ENCODE measurements at places on chromosomes 6 and 20.

GRCh38 chr6:160167604-160168399 lies 46.2 kb downstream of the SLC22A1 start:
- DNase-seq: no peak

DNA sequence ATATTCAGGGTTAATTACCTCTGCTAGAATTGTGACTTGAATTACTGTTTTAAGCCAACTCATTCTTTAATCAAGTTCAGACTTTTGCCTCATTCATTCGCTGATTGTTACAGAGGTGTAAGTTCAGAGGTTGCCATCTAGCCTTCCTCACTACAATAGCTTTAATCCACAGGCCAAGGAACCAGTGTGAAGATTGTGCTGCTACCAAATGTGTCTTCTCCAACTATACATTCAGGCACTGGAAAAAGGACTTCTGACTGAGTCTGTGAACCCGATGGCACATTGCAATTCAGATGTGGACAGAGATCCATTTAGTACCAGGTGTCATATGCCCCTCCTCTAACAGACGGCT lies 111.2 kb upstream of the ADGRF1 start:
- DNase-seq: no peak

- DNase-seq: no peak
Measured at GRCh38 chr20:17992847-17993513, 24.2 kb downstream of the MGME1 start.

- no peak for DNase-seq
Measured at GRCh38 chr6:87274660-87275274, 47.6 kb upstream of the SMIM8 start.

DNA sequence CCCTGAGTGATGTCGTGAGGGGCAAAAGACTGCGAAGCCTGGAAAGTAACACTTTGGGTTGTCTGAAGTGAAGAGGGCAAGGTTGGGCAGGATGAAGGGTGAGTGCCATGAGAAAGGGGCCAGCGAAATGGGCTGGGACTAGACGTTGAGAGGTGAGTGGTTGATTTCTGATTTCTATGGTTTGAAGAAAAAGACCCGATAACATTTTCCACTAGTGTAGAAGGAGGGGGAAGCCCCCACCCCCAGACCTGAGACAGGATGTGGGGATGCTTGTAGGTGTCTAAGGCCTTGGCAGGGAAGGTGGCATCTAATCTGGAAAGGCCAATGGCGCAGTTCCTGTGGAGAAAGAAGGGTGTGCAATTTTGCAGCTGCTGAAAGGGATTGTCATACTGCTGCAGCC lies 25.3 kb upstream of the KIF3B start:
- peak; percentile 22 for DNase-seq

- no peak for DNase-seq
Measured at GRCh38 chr6:105569706-105570105, 166.8 kb upstream of the PREP start.

- peak; percentile 31 for DNase-seq
Measured at GRCh38 chr6:30990422-30991086, 7.0 kb downstream of the MUC21 start.

- peak; percentile 70 for DNase-seq
Measured at GRCh38 chr6:28944412-28944865, 20.7 kb upstream of the TRIM27 start.

GRCh38 chr6:155771822-155772221 lies 316.2 kb upstream of the NOX3 start:
- DNase-seq: no peak

DNA sequence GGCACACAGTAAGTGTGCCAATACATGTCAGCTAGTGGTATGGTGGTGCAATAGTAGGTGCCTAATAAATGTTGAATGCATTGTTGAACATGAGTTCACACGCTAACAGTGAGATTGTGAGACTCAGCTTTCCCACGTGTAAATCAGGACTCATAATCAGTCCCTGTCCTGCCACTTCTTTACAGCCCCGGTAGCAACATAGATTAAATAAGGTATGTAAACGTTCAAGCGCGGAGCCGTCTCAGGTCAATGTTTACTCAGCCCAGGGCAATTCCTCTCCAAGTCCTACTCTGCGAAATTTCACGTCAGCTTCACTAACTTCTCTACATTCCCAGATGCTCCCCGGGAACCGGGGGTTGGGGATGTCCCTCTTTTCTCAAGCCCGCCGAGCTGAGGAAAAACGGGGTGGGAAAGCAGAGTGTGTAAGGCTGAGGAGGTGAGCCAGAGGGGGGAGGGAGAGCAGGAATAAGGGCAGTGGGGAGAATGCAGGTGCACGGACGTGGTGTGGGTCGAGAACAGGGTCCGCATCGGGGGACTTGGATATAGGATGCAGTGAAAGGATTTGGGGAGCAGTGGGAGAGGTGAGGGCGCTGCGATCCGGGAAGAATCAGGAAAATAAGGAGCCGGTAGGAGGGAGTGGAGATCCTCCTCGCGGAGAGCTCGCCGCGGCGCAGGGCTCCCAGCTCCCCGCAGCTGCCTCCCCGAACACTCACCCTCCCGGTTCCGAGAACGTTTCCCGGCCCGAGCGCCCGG lies 544 bp upstream of the TP53INP2 start:
- peak; percentile 31 for DNase-seq

GRCh38 chr6:111609028-111609820 lies 3.5 kb upstream of the TRAF3IP2 start:
- no peak for DNase-seq

DNA sequence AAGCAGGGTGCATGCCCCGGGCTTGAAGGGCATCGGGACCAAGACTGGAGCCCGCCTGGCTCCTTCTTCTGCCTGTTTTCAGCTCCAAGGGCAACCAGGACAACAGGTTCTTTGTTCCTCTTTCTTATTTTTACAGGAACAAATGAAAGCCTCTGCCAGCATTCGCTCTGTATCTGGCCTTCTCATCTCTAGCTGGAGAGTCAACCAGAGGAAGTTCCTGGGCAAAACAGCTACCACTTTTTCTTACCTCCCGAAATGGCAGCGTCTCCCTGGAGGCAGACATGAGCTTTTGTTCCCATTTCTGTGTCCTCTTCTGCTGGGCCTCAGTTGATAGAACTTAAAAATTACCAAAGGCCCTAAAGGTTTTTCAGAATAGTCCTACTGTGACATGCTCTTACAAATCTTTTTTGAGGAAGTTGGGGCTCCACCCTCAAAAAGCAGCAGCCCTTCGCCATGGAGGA lies 74.1 kb upstream of the NAA20 start:
- no peak for DNase-seq

DNA sequence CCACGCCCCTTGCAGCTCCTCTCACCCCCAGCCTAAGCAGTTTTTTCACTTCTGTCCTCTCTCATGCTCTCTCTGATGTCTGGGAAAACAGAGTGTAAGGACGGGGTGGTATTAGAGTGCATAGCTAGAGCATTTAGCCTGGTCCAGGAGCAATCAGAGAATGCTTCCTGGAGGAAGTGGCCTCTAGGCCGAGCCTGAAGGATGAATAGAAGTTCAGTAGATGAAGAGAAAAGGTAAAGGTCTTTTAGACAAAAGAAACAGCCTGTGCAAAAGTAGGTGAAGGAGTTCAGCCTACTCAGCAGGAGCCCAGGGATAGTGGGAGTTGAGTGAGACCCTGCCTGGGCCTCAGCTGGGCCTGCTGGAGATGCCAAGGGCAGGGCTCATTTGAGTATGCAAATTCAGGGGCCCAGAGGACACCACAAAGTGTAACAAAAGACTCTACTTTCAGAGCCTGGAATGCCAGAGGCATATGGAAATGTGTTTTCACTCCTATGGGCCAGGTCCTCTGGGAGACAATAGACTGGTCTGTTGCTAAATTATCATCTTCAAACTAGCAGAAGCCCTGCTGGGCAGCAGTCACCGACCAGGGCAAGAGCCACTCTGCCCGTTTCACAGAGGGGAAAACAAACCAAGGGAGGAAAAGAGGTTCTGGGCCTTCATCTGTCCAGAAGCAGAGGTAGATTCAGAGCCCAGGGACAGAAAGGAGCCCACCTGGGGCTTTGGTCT lies 19.7 kb upstream of the TM9SF4 start:
- DNase-seq: no peak

DNA sequence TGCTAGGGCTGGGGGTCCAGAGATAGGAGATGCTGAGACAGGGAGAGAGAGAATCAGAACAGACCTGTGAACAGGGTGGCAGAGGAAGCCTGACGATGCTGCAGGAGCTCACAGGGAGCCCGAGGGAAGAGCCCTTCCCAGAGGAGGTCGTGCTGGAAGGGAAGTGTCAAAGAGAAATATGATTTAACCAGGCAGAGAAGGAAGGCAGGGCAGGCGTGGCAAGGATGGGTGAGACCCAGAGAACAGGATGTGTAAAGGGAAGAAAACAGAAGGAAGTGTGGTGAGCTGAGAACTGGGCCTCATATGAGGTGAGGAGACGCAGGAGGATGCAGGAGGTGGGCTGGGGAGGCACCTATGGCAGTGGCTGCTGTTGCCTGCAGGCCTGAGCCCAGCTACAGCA lies 105.6 kb downstream of the ZDHHC14 start:
- DNase-seq: peak; percentile 42

DNA sequence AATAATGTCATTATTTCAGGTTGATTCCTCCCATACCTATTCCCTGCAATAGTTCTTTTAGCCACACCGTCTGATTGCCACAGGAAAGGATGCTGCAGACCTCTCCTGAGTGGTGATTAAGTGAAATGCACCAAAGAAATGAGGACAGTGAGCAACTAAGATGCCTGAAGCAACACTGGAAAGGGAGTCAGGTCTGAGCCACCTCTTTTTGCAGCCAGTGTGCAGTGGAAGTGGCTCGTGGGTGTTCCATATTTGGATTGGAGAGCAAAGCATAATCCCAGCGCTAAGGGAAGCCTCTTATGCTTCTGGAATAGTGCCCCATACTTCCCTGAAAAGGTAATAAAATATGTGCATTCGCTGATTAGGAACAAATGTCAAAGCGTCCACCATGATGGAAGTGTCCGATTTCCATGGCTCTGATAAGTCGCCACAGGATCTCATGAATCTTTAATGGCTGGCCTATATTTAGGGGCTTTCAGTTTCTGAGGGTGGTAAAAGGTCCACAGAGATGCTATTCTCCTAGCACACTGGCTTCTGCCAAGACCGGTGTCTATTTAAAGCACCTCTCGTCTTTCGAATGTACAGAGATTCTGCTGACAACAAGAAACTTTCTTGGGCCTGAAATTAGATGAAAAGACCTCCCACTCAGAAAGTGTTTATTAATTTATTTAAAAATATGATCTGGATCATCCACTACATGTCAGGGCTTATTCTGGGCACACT lies 253.9 kb downstream of the SLC24A3 start:
- DNase-seq: no peak

DNA sequence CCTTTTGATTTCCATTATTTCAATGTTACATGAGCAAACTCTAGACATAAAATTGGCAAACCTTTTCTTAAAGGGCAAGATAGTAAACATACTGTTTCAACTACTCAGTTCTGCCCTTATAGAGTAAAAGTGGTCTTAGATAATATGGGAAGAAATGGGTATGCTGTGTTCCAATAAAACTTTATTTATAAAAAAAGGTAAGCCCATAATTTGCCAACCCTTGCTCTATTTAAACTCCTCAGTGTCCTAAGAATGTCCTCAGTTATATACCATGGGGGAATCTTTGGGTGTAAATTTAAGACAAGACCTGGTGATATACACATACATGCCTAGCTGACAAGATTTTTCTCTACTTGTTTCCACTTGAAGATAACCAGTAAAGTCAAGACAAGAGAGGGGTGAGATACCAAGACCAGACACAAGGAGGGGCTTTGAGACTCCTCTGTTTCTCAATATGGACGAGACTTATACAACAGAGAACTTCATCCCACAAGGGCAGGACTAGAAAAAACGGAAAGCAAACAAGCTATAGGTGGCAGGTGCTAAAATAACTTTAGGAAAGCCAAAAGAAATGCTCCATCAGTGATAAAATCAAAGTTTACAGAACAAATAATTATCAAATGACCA lies 10.5 kb downstream of the SNX3 start:
- DNase-seq: no peak

GRCh38 chr6:5139828-5140771 lies 55.0 kb downstream of the PPP1R3G start:
- DNase-seq: no peak

DNA sequence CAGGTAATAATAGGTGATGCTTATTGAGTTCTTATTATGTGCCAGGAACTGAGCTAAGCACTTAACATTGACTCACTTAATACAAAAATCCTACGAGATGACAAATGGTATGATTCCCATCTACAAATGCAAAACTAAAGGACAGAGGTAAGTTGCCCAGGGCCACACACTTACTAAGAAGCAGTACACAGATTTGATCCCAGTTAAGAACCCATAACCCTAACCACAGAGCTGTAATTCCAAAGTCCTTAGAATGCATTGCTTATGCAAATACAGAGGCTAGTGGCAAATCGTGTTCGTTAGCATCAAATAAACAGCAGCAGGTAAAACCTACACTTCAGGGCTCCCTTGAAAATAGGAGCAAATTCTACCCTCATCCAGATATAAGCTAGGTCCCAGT lies 104.0 kb downstream of the SASH1 start:
- DNase-seq: no peak

GRCh38 chr6:109383438-109383940 lies 1.2 kb upstream of the CD164 start:
- DNase-seq: peak; percentile 2

- no peak for DNase-seq
Measured at GRCh38 chr20:168876-169275, 11.6 kb downstream of the DEFB127 start.

DNA sequence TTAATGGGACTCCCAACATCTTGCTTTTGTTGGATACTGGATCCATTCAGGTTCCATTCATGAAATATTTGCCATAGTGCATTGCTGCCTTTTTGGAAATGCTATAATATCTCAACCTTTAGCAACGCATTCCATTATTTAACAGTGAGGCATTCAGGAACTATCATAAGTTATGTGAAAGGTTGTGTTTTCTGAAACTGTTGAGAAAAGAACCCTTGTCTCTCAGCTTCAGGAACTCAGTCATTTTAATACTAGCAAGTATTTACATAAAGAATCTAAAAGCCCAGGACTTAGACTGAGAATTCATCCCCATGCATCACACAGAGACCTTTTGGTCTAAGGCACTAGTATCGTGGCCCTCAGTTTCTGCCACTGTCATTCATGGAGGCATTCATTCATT lies 24.9 kb upstream of the SASH1 start:
- DNase-seq: no peak

- DNase-seq: no peak
Measured at GRCh38 chr20:43776691-43777090, 49.9 kb upstream of the GTSF1L start.

GRCh38 chr20:38067717-38068365 lies 34.3 kb downstream of the RPRD1B start:
- no peak for DNase-seq

Data from naive thymus-derived CD4-positive, alpha-beta T cell (primary cell).